ENCODE measurements at places on chromosomes 1 and 21.

DNA sequence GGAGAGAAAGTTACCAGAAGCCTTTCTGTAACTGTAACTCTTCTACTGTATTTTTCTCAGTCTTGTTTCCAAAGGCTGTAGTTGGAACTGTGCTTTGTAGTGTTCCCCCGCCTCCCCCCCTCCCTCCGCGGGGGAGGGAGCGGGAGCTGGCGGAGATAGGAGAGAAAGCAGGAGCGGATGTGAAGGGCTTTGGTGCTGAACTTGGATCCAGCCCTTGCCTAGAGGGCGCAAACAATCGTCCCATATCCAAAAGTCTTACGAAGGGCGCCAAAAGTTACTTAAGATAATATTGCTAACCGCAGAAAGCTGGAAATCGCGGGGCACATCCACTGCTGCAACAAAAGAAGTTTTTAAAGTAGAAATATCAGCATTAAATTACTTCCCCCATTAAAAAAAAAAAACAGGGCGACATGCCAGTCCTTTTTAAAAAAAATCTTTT lies 2.4 kb upstream of the NFIA start:
- peak; percentile 60 for DNase-seq

- DNase-seq: peak; percentile 35
These were observed 16.4 kb downstream of the HMGB4 start for GRCh38 chr1:33880305-33880704.

DNA sequence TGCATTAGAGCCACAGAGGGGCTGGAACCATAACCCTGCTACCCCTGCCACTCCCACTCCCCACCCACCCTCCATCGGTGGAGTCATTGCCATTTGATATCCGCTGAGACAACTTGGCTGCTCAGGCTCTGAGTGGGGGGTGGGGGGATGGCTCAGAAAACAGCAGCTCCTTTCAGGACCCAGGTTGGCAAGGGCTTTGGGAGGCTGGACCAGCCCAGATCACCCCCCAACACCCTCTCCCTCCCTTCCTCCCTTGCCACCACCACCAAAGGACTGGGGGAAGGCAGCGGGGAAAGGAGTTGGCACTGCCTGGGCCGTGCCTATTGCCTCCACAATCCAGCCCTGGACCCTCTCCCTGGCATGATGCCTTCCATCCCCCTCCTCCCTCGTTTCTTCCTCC lies 1.7 kb downstream of the KCNJ10 start:
- no peak for DNase-seq

- DNase-seq: no peak
These were observed 68.6 kb upstream of the MCOLN3 start for GRCh38 chr1:85116856-85117255.

GRCh38 chr1:167630568-167631385 lies 745 bp downstream of the RCSD1 start:
- no peak for DNase-seq
